Activated CD8-positive, alpha-beta memory T cell treated with anti-CD3 and anti-CD28 coated beads for 4 hours (primary cell): ENCODE measurements at places on chromosomes 3 and 15.

- no peak for DNase-seq
Observed at GRCh38 chr3:112815981-112816380, 30.7 kb downstream of the CD200R1L start.

DNA sequence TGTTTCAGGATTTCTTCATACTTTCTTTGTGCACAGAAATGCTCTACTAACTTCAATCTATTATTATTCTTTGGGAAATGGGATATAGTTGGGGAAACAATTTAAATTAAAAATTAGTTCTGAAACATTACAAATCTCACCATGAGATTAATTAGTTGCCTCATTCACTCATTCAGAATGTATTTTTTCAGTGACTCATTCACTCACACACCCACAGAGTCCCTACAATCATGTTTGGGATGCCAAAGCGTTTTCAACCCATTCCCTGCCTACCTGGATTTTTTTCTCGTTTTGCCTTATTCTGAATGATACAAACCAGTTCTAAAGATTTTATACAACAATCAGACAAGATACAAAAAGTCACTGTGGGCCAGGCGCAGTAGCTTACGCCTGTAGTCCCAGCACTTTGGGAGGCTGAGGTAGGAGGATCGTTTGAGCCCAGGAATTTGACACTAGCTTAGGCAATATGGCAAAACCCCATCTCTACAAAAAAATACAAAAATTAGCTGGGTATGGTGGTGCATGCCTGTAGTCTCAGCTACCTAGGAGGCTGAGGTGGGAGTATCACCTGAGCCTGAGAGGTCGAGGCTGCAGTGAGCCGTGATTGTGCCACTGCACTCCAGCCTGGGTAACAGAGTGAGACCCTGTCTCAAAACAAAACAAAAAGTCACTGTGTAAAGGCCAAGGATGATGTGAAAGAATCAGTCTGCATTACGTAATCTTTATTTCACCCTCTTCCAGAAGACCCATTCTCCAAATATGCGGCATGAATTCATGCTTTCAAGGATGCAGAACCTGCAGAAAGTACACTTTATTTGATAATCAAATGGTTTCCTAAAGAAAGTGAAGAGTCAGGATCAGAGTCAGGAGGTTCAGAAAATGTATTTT lies 34.8 kb upstream of the ARHGEF3 start:
- no peak for DNase-seq

DNA sequence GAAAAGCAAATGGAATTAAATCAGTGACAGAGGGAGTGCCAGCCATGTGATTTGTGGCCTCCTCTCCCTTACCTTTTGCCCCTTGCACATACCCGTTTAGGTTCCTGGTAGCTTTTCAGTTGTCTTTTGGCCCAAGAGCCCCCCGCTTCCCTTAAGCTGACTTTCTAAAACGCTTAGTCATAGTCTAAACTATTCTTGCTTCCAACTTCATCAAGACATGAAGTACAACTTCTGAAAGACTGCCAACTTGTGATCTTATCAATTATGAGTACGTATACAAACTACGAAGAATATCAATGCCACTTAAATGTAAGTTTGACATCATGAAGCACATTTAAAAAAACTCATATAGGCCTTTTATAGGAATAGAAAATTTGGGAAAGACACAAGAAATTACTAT lies 61.9 kb downstream of the EIF3J start:
- no peak for DNase-seq

- DNase-seq, result no peak
Observed at GRCh38 chr3:123447749-123448517, 957 bp downstream of the ADCY5 start.

DNA sequence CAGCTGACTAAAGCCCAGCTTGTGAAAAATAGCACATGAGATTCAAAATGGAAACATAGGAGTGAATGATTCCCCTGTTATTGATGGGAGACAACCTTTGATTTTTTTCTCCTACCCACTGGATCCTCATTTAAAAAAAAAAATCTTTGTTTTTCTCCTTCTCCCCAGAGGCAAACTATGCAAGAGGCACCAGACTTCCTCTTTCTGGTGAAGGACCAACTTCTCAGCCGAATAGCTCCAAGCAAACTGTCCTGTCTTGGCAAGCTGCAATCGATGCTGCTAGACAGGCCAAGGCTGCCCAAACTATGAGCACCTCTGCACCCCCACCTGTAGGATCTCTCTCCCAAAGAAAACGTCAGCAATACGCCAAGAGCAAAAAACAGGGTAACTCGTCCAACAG lies 2.6 kb downstream of the CACNA1D start:
- DNase-seq, result no peak

DNA sequence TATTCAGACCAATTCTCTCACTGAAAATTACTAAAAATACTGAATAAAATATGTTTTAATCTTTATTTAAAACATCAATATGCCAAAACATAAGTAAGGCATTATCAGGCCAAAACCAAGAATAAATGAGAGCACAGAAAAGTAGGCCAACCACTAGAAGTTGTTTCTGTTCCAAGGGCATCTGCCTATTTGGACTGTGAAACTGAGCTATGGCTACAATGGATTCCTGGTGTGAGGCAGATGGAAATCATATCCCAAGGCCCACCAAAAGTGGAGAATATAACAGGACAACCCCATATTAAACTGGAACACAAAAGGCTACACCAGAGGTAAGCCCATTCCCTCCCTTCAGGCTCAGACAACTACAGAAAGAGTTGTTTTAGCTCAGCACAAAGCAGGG lies 302.8 kb upstream of the IL12A start:
- no peak for DNase-seq

GRCh38 chr3:52682016-52682415 lies 3.7 kb downstream of the PBRM1 start:
- DNase-seq, result no peak

- no peak for DNase-seq
Observed at GRCh38 chr15:39016706-39017105, 452.1 kb upstream of the RASGRP1 start.

DNA sequence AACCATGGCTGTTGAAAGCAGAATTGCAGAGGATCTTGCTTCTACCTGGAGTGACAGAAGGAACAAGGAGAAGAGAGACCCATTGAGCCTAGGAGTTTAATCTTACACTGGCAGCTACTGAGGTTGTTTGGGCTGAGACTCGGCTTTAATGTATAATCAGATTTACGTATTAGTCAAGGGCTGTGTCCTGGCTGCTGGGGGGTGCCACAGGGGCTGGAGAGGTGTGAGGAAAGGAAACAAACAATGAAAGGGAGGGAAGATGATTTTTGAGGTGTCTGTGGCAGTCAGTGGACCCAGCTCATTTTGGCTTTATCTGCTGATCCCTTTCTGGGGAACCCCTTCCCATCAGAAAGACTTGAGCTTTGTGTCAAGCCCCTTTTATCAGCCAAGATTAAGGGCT lies 95.7 kb downstream of the PRICKLE2 start:
- DNase-seq, result no peak

- DNase-seq, result no peak
Observed at GRCh38 chr3:158737976-158738615, 5.8 kb upstream of the RARRES1 start.

DNA sequence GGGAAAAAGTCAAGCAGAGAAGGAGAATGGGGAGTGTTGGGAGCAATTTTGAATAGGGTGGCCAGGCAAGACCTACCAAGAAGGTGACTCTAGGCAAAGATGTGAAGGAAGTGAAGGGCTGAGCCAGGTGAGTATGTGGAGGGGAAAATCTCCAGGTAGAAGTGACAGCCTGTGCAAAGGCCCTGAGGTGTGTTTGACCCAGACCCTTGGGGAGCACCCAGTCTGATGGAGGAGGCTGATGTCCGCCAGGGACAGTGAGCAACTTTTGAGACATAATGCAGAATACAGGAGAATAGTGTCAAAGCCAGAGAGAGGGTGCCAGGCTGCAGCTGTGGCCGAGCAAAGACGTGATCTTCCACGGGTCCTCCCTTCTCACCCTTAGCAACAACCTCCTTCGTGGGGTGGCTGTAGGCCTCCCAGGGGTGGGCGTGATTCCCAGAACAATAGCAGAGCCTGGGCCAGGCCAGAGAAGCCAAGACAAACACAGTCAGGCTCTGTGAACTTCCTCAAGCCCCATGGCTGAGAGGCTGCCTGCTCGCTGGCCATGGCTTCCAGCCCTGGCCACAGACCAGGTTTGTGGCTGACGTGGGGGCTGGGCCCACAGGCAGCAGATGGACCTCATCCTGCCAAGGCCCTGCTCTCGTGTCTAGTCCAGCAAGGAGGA lies 58.1 kb downstream of the SLC6A6 start:
- DNase-seq, result no peak

DNA sequence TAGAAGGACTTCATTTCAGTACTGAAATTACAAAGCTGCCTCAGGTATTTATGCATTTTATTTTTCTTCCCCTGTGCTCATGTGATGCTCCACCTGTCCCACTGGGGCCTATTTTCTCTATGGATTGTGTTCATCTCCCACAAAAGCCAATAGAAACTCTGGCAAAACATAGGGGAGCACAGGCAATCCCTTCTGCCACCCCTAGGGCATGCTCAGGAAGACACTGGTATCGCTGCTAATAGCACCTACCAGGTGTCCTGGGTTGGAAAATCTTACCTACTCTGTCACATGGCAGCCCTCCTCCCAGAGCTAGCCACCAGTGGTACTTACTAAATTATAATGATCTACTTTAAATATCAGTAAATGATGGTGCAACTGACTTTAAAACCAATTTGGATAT lies 427.4 kb downstream of the FGF12 start:
- no peak for DNase-seq

DNA sequence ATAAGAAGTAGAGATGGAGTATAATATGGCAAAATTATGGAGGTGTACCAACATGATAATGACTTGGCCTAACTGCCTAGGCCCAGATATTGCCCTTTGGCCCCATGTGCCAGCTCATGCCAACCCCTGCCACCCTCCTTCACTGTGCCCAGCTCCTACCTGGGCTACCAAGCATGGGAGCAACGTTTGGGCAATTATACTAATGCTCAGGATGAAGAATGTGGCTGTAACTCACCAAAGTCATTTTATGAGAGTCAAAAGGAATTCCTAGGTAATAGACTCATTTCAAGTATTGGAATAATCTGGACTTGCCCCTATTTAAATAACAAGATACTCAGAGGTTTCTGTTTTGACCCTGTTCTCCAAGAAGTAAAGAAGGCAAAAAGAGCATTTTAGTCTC lies 240.2 kb upstream of the IL12A start:
- no peak for DNase-seq

- DNase-seq, result no peak
Observed at GRCh38 chr3:16512435-16513140, 911 bp downstream of the RFTN1 start.

DNA sequence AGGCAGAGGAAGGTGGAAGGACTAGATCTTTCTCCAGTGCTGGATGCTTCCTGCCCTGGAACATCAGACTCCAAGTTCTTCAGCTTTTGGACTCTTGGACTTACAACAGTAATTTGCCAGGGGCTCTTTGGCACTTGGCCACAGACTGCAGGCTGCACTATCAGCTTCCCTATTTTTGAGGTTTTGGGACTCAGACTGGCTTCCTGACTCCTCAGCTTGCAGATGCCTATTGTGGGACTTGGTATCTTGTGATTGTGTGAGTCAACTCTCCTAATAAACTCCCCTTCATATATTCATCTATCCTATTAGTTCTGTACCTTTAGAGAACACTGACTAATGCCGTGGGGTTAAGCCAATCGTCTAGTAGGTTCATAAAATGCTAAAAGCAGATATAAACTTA lies 8.8 kb upstream of the B3GNT5 start:
- DNase-seq, result no peak

- no peak for DNase-seq
Observed at GRCh38 chr15:42721016-42721415, 15.9 kb downstream of the CDAN1 start.

GRCh38 chr3:134194247-134194646 lies 56.4 kb downstream of the RYK start:
- no peak for DNase-seq

- DNase-seq, result no peak
Observed at GRCh38 chr3:136819731-136820679, 1.1 kb downstream of the SLC35G2 start.

GRCh38 chr3:8490079-8490552 lies 11.5 kb upstream of the LMCD1 start:
- no peak for DNase-seq

DNA sequence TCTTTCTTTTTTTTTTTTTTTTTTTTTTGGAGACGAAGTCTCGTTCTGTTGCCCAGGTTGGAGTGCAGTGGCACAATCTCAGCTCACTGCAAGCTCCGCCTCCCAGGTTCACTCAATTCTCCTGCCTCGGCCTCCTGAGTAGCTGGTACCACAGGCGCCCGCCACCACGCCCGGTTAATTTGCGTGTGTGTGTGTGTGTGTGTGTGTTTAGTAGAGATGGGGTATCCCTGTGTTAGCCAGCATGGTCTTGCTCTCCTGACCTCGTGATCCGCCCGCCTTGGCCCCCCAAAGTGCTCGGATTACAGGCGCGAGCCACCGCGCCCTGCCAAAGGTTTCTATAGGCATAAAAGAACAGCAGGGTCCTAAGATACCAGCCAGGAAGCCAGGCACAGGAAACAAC lies 261.0 kb upstream of the CCDC54 start:
- DNase-seq, result no peak

GRCh38 chr3:12049675-12050074 lies 45.5 kb downstream of the SYN2 start:
- no peak for DNase-seq

DNA sequence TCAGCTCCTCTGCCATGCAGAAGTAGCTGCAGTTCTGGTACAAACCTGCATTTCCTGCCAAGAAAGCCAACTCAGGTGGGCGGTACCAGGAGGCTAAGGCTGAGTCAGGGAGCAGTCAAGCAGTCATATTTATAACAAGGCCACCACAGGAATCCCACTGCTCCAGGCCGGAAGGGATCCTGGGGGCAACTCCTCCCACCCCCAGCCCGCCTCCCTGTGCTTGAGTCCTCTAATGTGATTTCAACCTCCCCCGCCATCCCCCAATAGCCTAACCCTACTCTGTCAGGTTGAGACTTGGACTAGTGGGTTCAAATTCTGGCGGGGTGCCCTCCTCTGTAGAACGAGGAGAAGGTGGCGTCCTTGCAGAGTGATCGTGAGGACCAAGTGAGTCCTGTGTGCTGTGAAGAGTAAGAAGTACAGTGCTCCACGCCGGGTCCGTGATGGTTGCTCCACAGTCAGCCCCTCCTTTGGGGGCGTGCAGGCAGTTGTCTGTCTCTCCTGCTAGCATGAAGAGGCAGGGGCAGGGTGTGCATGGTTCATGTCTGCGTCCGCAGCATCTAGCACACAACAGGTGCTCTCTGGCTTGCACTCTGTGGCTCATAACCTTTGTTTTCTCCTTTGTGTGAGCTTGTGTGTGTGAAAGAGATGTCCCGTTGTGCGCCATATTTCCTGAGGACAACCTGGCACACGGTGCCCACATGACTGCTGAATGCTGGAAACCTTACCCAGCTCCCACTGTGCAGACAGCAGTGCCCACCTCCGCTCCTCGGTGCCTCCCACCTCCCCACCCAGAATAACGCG lies 78.3 kb downstream of the SMAD6 start:
- DNase-seq, result no peak
